Cerebellar nuclear complex (tissue), 1 donor: ENCODE measurements at places on chromosomes 7 and 10.

DNA sequence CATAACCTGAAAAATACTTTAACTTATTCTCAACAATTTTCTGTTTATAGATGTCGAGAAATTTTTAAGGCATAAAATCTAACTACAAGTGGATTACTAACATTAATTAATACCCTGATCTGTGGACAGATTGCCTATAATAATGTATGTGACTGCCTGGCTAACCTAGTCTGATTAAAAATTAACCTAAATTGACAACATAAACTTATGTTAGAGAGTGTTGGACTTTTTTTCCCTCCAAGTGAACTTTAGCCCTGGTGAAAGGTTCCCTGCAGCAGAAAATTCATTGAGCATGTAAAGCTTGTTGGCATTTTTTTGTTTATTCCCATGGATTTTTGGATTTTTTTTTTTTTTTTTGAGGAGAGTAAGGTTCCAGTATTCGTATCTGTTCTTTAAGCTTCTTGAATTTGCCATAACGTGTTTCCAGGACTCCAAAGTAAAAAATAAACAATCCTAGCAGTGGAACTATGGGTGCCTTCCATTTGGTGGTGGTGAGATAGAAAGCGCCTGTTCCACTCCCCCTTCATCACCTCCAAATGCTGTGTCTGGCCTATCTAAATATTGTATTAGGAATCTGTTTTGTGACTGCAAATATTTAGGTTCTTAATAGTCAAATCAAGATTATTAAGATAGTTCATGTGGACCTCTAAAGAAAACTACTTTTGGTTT, 36.1 kb downstream of the NET1 start:
- DNase-seq: no peak

DNA sequence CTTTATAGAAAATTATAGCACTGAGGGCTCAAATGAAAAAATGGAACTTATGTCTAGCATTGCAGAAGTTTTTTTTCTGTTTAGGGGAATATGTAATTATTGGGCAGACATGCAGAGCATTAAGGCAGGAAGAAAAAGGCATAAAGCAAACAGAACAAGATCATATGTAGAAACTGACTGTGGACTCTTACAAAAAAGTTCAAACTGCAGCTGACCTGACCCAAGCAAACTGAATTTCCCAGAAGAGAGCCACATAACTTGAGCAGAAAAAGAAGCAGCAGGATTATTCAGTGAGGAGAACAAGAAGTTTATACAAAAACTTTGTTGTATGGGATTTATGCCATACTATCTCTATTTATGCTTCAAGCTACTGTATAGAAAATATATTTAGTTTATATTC, 250.9 kb downstream of the PHF14 start:
- no peak for DNase-seq

- DNase-seq: no peak
These were observed 234.0 kb downstream of the ZMYND11 start for GRCh38 chr10:369221-369683.

DNA sequence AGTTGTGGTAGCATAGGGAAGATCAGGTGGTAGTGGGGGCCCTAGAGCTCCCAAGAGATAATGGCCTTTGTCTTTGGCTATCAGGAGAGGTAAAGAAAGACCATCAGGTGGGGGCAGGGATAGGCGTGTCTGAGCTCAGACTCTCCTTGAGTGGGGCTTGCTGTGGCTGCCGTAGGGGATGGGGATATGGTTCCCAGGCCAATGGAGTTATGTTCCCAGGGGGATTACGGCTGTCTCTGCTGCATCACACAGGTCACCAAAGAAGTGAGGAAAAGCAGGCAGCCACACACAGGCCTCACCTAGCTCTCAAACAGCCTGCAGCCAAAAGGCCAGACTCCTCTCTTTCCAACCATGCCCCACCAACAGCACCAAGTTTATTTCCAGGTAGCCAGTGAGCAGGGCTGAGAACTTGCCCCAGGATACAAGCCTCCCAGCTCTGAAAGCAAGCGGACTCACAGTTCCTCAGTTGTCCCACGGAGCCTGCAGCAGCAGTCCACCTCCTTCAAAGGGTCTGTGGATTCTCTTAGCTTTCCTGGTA, 37.6 kb upstream of the C1QL3 start:
- no peak for DNase-seq

- no peak for DNase-seq
These were observed 100.0 kb downstream of the CLEC2L start for GRCh38 chr7:139623518-139623917.

GRCh38 chr10:103897241-103897774, 20.7 kb downstream of the STN1 start:
- no peak for DNase-seq

GRCh38 chr7:71770269-71770907, 638.4 kb downstream of the GALNT17 start:
- no peak for DNase-seq

- DNase-seq: no peak
These were observed 9.3 kb upstream of the RET start for GRCh38 chr10:43067391-43068135.

DNA sequence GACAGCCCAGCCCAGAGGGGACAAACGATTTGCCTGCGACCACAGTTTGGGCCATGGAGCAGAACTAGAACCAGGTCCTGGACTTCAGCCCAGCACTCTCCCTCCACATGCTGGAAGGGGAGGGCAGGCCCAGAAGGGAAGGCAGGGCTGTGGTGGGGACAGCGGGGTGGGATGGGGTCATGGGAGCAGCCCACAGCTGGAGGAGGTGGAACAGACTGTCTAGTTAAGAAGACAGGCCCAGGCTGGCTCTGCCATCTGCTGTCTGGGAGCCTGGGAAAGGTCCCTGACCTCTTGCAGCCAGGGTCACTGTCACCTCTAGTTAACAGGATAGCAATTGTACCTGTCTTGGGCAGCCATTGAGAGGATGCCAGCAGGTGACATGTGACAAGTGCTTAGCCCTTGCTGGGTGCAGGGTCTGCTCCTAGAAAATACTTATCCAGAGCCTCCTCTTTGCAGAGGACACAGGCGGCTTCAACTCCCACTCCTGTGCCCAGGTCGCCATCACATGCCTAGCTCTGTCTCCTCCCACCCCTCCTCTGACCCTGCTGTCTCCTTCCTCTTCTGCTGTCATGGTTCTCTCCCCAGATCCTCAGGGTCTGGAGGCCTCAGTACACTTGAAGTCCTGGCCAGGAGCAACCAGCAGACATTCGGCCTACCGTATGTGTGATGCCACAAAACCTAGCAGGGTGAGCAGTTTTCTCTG, 37.0 kb upstream of the CHST15 start:
- DNase-seq: no peak

- no peak for DNase-seq
These were observed 58.7 kb downstream of the CYP51A1 start for GRCh38 chr7:92075455-92076158.

DNA sequence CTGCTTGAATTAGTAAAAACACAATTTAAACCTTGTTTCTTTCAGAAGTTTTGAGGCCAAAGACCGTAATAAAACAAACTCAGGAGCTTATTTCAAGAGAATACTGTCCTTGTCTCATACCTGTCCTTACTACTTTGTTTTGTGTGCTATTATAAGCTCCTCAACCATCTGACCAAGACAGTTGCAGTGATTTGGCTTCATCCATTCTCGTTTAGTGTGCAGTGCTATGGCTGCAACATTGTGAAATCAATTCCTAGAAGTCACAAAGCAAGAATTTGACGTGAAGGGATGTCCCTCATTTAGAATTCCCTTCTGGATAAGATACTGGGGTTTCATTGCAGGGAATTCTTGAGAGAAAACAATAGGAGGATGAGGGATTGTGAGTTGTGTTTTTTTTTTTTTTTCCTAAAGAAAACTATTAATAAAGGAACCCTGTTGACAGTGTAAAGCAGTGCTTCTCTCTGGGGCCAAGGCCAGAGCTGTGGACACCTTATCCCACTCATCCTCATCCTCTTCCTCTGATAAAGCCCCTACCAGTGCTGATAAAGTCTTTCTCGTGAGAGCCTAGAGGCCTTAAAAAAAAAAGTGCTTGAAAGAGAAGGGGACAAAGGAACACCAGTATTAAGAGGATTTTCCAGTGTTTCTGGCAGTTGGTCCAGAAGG, at the start of gene OIT3:
Gene OIT3 (plus strand): TSS at position 604 of the 663 bp plus-strand sequence. CDS start 60 bp downstream, outside the sequence.
- DNase-seq: no peak

- DNase-seq: no peak
These were observed 19.8 kb upstream of the BMPER start for GRCh38 chr7:33885290-33886148.

GRCh38 chr7:11343818-11344413, 370.2 kb downstream of the PHF14 start:
- DNase-seq: no peak

DNA sequence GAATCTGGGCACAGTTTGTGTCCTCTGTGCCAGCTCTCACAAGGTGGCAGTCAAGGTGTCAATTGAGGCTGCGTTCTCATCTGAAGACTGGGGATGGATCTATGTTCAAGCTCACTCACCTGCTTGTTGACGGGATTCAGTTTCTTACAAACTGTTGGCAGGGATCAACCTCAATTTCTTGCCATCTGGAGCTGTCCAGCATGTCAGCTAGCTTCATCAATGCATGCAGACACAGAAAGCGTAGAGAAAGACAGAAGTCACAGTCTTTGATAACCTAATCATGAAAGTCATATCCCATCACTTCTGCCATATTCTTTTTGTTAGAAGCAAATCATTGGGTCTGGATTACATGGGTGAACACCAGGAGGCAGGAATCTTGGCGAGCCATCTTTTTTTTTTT, 32.0 kb upstream of the WAPL start:
- no peak for DNase-seq

DNA sequence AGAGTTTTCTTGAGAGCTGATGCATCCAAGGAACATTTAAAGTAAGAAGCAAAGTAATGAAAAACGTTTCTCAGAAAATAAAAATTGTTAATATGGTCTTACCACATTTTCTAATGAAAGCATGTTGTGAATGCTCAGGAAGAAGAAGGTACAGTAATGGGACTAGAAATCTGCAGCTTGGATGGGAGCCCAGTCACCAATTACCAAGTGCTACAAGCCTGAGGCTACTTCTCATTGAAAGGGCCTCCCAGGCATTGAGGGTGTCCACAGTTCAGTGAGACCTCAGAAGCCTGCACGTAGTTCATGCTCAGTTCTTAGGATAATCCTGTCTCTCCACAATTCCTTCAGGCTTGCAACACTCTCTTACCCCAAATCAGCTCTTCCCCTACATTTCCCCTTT, 17.6 kb downstream of the PTN start:
- no peak for DNase-seq

DNA sequence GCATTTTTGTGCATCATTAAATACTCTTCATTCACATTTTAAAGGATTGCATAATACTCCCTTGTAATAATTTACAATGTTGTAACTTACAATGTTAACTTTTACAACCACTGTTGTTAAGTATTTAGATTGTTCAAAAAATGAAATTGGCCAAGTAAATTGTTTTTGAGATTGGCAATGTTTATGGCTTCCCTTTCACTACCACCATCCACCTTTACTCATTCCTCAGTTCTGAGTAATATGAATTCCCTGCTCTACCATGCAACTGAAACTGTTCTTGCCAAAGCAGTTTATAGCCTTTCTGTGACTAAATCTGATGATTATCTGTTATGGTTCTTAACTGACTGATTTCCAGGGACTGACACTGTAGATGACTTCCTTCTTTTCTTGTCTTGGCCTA, 80.5 kb upstream of the TMEM106B start:
- DNase-seq: no peak

DNA sequence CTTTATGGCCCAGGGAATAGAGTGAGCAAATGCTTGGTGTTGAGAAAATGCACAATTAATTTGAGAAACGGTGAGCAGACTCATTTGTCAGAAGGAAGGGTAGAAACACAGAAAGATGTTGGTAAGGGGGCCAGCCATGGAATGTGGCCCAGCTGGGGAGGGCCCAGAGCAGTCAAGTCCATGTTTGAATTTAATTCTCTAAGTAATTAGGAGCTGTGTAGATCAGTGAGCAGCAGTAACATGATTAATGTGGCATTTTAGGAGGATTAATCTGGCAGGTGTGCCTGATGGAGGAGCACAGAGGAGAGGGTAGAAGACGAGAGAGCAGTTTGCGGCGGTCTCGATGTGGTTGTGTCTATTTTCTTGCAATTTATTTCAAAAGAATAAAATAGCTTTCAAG, 218.7 kb downstream of the FRMD4A start:
- no peak for DNase-seq

DNA sequence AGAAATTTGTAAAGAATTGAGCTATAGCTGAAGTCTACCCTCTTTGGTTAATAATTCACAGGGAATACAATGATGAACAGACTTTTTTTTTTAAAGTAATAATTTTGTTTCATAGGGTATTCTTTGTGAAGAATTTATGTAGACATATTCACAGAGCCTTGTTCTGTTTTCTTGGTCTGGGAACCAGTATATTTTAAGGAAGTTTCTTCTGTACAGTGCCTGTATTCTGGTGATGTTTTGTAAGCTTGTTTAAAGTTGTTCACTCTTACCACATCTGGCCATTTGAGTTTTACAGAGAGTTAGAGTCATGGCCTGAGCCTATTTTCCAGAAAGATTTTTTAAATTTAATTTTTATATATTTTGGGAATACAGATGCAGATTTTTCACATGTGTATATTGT, 70.3 kb downstream of the CCSER2 start:
- DNase-seq: no peak

DNA sequence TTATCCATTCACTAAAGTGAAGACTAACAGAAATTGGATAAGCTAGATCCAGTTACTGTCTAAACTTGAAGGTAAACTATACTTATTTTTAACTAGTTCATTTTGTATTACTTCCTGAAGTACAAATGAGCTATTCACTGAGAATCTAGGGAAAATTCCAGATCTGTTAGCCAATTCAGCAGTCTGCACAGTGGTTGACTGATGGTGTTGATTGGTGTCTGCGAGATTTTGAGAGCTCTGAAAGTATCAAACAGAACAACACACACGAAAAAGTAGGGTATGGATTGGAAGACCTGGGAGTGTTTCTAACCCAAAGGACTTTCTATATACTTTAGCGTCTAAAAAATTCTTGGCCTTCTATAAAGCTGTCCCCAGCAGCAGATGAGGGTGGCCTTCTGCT, 33.6 kb upstream of the AGR2 start:
- DNase-seq: no peak

DNA sequence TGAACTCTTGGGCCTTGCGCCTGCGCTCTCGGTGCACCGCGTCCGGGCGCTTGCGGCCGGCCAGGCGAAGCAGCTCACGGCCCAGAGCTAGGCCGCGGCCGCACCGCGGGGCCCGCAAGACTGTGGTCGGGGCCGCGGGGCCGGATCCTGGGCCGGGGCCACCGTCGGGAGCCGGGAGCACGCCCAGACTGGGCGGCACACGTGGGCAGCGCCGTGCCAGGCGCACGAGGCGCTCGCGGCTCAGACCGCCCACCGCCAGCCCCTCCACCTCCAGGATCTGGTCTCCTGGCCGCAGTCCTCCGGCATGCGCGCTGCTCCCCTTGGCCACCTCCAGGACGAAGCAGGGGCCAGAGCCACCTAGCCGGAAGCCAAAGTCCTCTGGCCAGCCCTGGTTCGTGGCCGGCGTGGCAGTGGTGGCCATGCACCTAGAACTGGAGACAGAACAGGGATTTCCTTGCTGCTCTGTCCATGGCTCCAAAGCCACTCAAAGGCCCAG, at the start of gene GRID2IP:
Gene GRID2IP (minus strand): TSS at position 446 of the 496 bp plus-strand sequence. CDS start 25 bp downstream, at position 421.
- no peak for DNase-seq

GRCh38 chr7:35801392-35802101, 690 bp downstream of the SEPTIN7 start:
- DNase-seq: peak; percentile 7
